Astrocyte (in vitro differentiated cells and primary cell): ENCODE measurements at places on chromosomes 7 and 10. TPM values are rescaled to one million over a fixed set of nuclear protein-coding genes. Genes with fewer than 3 reads are reported as not detected.

DNA sequence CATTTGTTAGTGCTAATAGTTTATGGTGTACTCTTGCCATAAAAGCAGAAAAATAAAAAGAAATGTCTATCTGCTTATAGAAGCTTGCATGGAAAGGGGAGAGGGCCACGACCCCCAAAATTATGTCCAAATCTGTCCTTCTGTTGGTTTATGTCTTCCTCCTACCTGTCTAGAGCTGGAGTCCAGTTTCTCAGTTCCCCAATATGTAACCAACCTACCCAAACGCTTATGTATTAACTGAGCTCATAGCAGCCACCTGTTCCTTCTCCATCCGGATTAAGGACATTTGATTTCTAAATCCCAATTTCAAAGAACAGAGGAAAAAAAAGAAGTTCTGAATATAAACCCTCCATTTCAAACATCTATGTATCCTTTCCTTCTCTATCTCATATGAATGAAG is 30.3 kb upstream of the TPK1 start:
- H3K27ac ChIP-seq: no peak overlapping the region
- no peaks in the 10 kb centered on the region for H3K36me3 ChIP-seq
- H3K4me3 ChIP-seq: no peak overlapping the region

GRCh38 chr10:34590793-34591192 is 224.3 kb downstream of the PARD3 start:
- H3K36me3 ChIP-seq: no peaks in the 10 kb centered on the region
- no peak for DNase-seq
- no peak overlapping the region for H3K4me3 ChIP-seq
- no peaks in the 10 kb centered on the region for H3K27me3 ChIP-seq
- no peaks in the 10 kb centered on the region for H3K4me1 ChIP-seq

DNA sequence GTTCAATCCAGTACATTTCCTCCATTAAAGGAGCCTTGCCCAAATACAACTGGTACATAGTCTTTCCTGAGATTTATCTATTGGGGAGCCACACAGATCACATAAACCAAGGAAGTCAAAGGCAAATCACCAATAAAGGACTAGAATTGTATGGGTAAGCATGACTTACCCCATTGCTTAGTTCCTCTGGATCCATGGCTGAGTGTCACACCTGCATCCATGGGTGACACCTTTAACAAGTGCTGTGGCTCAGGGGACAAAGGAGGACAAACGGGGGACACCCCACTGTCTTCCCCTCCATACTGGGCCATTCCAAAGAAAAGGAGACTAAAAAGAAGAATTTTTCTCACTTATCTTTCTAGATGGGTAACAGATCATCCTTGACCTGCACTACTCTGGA is 30.4 kb downstream of the ZNF92 start:
- no peak overlapping the region for H3K4me3 ChIP-seq
- no peaks in the 10 kb centered on the region for H3K36me3 ChIP-seq
- no peak overlapping the region for H3K27ac ChIP-seq
- H3K4me1 ChIP-seq: no peaks in the 10 kb centered on the region

DNA sequence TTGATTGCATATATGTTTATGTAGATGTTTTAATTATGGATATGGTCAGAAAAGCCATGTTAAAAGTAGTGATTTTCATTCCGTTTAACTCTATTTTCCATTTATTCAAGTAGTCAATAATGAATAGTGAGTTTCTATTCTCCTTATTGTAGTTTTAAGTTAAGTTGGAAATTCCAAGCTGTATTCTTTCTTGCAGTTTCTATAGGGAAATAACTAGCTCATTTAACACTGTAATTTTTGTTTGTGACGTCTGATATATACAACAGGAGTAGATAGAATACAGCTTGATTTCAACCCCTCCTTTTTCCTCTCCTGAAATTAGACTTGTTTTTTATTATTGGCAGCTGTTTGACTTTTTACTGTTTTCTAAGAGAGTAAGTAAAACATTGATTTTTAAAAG is 47.2 kb downstream of the SLK start:
- no peaks in the 10 kb centered on the region for H3K27me3 ChIP-seq
- H3K4me3 ChIP-seq: no peak overlapping the region
- H3K36me3 ChIP-seq: peaks cover 4% of the 10 kb centered on the region
- no peak for DNase-seq
- no peak overlapping the region for H3K27ac ChIP-seq

- no peak overlapping the region for H3K4me3 ChIP-seq
- H3K27ac ChIP-seq: no peak overlapping the region
- peaks cover 38% of the 10 kb centered on the region for H3K4me1 ChIP-seq
- no peaks in the 10 kb centered on the region for H3K27me3 ChIP-seq
- H3K36me3 ChIP-seq: no peaks in the 10 kb centered on the region
These were observed 143.3 kb downstream of the KCNMA1 start for GRCh38 chr10:77494327-77494726.

DNA sequence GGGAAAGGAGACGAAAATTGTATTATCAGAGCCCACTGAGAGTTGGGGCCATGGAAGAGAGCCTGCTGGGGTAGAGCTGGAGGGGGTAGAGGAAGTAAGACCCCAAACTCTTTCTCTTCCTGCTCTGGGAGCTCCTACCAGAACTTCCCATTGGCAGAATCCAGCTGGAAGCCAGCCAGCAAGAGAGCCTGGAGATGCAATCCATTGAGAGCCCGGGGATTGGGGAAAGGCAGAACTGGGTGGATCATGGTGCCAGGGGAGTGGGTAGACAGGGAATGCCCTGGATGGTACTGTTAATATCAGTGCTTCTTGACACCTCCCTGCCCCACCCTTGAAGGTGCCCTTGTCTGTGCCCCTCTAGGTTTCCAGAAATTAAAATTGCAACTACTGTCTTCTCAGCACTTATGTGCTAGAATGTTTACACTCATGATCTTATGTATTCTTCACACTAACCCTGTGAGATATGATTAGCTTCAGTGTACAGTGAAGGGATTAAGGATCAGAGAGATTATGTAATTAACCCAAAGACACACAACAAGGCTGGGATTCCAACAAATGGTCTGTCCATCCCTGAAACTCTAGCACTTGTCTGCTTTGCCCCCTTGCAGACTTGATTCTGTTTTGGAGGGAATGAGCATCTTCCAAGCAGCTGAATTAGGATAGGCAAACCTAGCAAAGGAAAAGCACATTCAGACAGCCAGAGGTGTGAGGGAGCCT is 154.1 kb downstream of the C10orf105 start:
- no peak overlapping the region for H3K4me3 ChIP-seq
- no peaks in the 10 kb centered on the region for H3K36me3 ChIP-seq
- no peaks in the 10 kb centered on the region for H3K4me1 ChIP-seq
- no peak for DNase-seq

FKBP6 gene
- not detected in 2 replicates for total RNA-seq

H2BK1 gene
- total RNA-seq: not detected in 2 replicates

NAMPT gene
- 42.3 and 52.1 TPM in 2 replicates for total RNA-seq

- H3K27me3 ChIP-seq: no peaks in the 10 kb centered on the region
- H3K4me3 ChIP-seq: no peak overlapping the region
- peaks cover 46% of the 10 kb centered on the region for H3K36me3 ChIP-seq
- DNase-seq: no peak
- H3K4me1 ChIP-seq: peaks cover 23% of the 10 kb centered on the region
These were observed 8.5 kb downstream of the CALHM2 start for GRCh38 chr10:103443475-103444185.

GRCh38 chr7:140694592-140694991 is 1.9 kb upstream of the NDUFB2 start:
- H3K4me1 ChIP-seq: peaks cover 8% of the 10 kb centered on the region
- no peak for DNase-seq
- no peak overlapping the region for H3K4me3 ChIP-seq
- no peaks in the 10 kb centered on the region for H3K36me3 ChIP-seq
- H3K27me3 ChIP-seq: no peaks in the 10 kb centered on the region

RET gene
- 0.79 and 1.1 TPM in 2 replicates for total RNA-seq

PRSS37 gene
- not detected in 2 replicates for total RNA-seq

GRCh38 chr10:87038786-87039185 is 18.7 kb downstream of the FAM25A start:
- H3K27me3 ChIP-seq: no peaks in the 10 kb centered on the region
- DNase-seq: no peak
- no peak overlapping the region for H3K27ac ChIP-seq
- H3K4me1 ChIP-seq: no peaks in the 10 kb centered on the region

DNA sequence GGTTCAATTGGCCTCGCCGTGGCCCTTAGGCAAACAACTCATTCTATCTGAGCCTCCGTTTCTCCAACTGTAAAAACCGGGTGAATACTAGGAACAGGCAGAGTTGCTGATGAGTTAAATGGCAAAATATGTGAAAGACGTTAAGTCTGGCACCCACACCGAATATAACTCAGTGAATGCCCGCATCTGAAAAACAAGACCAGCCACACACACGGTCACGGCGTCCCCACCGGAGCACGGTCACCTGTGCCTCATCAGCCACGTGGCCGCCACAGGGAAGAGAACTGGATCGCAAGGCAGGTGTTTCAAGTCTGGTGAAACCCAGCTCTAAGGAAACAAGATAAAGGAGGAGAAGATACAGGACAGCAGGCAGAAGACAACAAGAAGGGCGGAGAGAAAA is 20.4 kb downstream of the PRKAG2 start:
- H3K36me3 ChIP-seq: no peaks in the 10 kb centered on the region
- H3K4me1 ChIP-seq: no peaks in the 10 kb centered on the region
- peaks cover 17% of the 10 kb centered on the region for H3K27me3 ChIP-seq
- no peak for DNase-seq
- no peak overlapping the region for H3K4me3 ChIP-seq
- H3K27ac ChIP-seq: no peak overlapping the region

GRCh38 chr10:102935939-102936605 is 18.0 kb downstream of the CNNM2 start:
- H3K36me3 ChIP-seq: no peaks in the 10 kb centered on the region
- DNase-seq: no peak
- H3K4me3 ChIP-seq: no peak overlapping the region
- H3K27me3 ChIP-seq: peaks cover 2% of the 10 kb centered on the region
- H3K4me1 ChIP-seq: no peaks in the 10 kb centered on the region
- H3K27ac ChIP-seq: no peak overlapping the region

- H3K27ac ChIP-seq: no peak overlapping the region
- no peak for DNase-seq
- no peaks in the 10 kb centered on the region for H3K4me1 ChIP-seq
- H3K36me3 ChIP-seq: no peaks in the 10 kb centered on the region
- no peak overlapping the region for H3K4me3 ChIP-seq
- H3K27me3 ChIP-seq: no peaks in the 10 kb centered on the region
These were observed 190.2 kb upstream of the HPS1 start for GRCh38 chr10:98636921-98637329.

HABP2 gene
- not detected in 2 replicates for total RNA-seq

TWNK gene
- 12.9 TPM in 2 replicates for total RNA-seq

FAM25G gene
- not detected in 2 replicates for total RNA-seq

- H3K4me3 ChIP-seq: no peak overlapping the region
- peaks cover 11% of the 10 kb centered on the region for H3K4me1 ChIP-seq
- H3K36me3 ChIP-seq: no peaks in the 10 kb centered on the region
- no peaks in the 10 kb centered on the region for H3K27me3 ChIP-seq
- DNase-seq: peak; percentile 91
- peak overlapping the region; percentile 11 for H3K27ac ChIP-seq
These were observed 34.0 kb downstream of the HSPA12A start for GRCh38 chr10:116708391-116708821.

GRCh38 chr7:90613088-90613498 is 17.0 kb downstream of the CDK14 start:
- H3K4me1 ChIP-seq: no peaks in the 10 kb centered on the region
- no peaks in the 10 kb centered on the region for H3K27me3 ChIP-seq

DNA sequence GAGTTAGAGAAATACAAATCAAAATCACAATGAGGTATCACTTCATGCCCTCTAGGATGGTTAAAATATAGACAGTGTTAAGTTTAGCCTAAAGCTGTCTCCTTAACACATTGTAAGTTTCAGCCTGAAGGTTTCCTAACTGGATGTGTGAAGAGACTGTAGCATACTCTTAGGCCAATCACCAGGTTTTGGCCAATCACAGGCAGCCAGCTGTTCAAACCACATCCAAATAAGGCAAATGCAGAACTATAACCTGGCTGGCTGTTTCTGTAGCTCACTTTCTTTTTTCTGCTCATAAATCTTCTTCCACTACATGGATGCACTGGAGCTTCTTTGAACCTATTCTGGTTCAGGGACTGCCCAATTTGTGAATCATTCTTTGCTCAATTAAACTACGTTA is 19.7 kb downstream of the ESYT2 start:
- DNase-seq: no peak
- no peak overlapping the region for H3K27ac ChIP-seq

DNA sequence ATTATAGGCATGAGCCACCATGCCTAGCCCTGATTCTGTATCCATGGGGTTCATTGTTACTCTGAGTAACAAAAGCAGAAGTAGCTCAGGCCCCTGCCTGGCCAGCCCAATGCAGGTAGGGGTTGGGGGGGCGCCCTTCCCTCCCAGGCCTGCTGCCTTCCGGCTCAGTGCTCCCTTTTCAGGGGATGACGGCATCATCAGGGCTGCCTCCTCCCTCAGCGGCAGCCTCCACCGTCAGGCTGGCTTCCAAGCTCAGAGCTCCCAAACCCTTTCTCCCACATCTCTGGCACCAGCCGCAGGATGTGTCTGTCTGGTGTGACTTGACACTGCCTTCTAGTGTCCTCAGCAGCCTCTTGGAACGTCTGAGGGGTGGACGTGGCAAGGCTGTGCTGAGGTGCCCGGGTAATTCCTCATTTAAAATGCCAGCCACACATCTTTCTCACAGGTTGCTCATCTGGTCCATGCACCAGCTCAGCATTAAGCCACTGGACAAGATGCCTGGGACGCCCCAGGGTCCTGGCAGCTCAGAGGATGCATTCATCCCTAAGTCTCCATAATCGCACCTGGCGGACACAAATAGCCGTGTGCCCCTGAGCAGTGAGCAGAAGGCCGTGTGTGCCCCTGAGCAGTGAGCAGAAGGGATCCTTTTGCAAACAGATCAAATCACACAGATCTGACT is 38.2 kb downstream of the PAPOLB start:
- no peaks in the 10 kb centered on the region for H3K27me3 ChIP-seq
- no peak overlapping the region for H3K27ac ChIP-seq
- DNase-seq: no peak
- H3K4me1 ChIP-seq: no peaks in the 10 kb centered on the region
- no peak overlapping the region for H3K4me3 ChIP-seq
- no peaks in the 10 kb centered on the region for H3K36me3 ChIP-seq

DNA sequence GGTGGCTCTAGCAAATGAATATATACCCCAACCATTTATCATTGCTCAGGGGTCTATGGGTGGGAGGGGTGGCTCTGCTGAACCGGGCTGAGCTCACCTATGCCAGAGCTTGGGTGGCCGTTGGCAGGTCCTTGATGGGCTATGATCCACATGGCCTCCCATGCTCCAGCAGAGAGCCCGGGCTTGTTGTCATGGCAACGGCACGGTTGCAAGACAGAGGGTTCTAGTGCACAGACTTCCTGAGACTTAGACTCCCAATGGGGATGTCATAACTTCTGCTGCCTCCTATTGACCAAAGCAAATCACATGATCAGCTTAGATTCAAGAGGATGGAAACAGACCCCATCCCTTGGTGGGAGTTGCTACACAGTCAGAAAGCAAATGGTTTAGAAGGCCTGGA is 36.4 kb upstream of the CARD11 start:
- no peaks in the 10 kb centered on the region for H3K4me1 ChIP-seq
- no peak overlapping the region for H3K4me3 ChIP-seq
- H3K36me3 ChIP-seq: no peaks in the 10 kb centered on the region
- H3K27me3 ChIP-seq: no peaks in the 10 kb centered on the region
- DNase-seq: no peak

DNA sequence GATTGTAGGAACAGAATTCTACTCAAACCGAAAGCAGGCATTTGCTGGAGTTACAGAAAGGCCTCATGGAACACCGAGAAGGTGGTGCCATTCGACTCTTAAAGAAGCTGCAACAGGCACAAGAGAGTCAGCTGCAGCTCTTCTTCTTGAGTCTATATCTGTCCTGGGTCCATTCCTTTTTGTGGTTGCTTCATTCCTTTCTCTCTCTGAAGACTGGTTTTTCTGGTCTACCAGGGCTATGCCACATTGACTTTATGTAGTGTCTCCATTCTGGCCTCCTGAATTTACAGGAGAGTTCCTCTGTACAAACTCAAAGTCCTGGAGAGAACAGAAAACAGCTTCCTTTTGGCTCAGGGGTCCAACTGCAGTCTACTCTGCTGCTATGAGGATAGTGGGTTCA is 132.8 kb downstream of the CFTR start:
- DNase-seq: no peak
- no peaks in the 10 kb centered on the region for H3K36me3 ChIP-seq
